ENCODE measurements at places on chromosomes 7 and 10.

DNA sequence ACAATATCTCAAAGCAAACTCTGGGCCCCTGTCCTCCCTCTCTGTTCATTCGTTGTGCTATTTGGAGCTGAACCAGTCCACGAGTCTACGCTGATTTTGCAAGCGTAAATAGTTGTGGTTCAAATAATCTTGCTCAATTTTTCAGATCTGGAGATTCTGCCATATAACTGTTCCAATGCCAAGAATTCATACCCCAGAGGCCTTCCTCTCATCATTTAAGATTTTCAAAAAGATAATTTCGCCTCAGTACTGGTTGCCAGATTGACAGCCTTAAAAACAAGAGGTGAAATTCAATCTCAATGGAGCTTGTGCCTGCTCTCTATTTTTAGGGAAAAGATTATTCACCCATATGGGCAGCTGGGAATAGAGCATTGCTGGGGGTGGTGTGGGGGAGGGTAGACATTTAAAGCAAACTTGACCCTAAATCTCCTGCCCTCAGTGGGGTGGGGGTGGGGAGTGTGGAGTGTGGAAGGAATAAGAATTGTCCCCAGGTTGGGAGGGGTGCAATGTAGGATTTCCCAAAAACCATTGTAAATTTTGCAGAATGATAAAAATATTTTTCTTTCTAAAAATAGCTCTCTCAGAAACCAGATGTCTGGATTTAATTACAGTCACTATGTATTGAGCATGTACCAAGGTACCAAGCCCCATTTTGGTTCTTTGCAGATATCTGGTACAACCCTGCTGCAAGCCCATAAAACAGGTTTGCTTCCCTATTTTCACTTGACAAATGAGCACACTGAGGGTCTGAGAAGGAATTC, 104.7 kb upstream of the EEPD1 start:
- no peak for DNase-seq

DNA sequence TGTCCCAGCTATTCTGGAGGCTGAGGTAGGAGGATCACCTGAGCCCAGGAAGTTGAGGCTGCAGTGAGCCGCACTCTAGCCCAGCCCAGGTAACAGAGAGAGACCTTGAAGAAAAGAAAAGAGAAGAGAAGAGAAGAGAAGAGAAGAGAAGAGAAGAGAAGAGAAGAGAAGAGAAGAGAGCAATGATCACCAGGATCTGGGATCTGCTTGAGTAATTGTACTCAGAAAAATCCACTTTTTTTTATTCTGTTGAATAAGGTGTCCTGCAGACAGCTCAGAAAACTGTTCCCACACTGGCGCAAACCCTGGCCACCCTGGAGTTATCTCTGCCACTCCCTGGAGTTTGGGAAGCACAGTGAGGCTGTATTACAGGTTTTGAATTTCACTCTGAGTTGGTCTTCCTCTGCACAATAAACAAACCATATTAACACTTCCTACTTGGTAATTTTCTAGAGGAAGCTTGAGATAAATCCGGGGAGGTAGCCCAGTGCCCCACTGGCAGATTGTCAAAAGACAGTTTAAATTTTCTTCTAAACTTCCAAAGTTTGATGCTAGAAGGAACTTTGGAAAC, 9.6 kb upstream of the OAT start:
- no peak for DNase-seq

GRCh38 chr7:130486954-130487436, 4.9 kb upstream of the MEST start:
- no peak for DNase-seq

GRCh38 chr10:77859200-77859864, 67.2 kb downstream of the DLG5 start:
- no peak for DNase-seq

Measured in SK-N-DZ (cell line).